ENCODE measurements at places on chromosomes 7 and 10.

- DNase-seq: no peak
Observed at GRCh38 chr7:98214811-98215321, 3.6 kb downstream of the BHLHA15 start.

DNA sequence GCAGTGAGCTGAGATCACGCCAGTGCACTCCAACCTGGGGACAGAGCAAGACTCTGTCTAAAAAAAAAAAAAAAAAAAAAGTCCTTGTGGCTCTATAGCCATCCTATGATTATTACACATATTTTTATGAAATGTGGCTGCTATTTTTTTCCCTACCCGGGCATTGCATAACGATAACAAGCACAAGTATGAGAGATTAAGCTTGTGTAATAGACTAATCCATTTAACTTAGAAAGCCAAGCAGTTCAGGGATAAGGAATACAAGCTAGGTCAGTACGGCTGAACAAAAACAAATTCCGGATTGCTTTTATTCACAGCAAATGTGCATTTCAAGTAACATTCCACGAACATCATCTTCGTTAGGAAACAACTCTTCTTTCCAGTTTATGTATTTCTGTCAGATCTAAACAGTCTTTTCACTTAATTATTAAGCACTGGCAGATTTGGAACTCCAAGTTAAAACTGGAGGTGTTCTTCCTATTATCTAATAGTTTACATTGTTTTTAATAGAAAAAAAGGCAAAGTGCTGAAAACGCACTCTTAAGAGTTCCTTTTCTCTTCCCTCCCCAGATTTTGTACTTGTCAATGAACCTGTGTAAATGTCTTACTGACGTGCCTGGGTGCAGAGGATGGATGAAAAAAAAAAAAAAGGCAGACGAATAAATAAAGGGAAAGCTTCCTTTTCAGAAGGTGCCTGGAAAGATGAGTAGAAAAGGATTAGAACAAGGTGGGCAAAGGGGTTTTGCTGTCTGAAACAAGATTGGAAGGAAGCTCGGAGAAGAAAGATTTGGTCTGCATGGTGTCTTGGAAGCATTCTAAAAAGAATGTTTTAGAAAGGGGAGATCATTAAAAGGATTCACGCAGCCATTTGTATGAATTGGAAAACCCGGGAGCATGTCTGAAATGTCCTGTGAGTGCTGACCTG is 81.1 kb downstream of the PRTFDC1 start:
- DNase-seq: peak; percentile 88

DNA sequence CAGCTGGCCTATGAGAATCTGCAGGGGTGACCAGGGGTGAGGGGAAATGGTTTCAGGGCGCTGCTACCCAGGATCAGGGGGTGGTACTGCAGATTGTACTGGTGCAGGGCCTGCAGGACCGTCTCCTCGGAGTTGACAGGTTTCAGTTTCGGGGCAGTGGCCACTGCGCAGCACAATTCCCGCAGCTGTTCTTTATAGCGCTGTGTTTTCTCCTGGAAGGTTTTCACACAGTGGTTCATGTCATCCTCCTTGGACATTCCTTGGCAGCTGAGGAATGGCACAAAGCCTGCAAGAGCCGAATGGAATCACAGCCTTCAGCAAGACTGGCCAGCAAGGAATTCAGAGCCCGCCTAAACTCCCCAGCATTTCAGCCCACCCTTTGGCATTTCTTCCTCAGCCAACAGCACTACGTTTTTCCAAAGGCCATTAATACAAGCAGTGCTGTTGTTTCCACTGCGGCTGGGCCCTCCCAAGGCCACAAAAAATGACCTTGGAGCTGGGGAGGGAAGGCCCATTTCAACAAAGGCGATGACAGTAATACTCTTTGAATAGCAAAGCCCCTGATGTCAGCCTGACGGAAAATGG is 44.9 kb downstream of the PNLIPRP2 start:
- DNase-seq: peak; percentile 39

- no peak for DNase-seq
Observed at GRCh38 chr7:52749880-52750279, 285.6 kb upstream of the POM121L12 start.

DNA sequence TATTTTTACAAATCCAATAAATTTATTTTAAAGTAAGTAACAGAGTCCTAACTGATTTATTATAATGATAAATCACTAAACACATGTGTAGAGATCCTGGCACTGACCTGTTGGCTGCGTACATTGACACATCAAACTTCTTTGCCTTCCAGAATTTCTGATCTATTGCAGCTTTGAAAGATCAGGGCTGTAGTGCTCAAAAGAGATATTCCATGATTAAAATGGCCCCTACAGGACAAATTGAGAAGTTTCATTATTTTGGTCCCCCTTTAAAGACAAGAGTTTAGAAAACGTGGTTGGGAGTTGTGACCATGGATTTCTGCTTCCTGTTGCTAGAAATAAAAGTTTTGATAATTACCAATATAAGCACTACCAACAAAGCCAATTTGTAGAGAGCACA is 87.7 kb upstream of the PDK4 start:
- no peak for DNase-seq

- DNase-seq: no peak
Observed at GRCh38 chr10:45404087-45404769, 30.2 kb downstream of the ALOX5 start.

DNA sequence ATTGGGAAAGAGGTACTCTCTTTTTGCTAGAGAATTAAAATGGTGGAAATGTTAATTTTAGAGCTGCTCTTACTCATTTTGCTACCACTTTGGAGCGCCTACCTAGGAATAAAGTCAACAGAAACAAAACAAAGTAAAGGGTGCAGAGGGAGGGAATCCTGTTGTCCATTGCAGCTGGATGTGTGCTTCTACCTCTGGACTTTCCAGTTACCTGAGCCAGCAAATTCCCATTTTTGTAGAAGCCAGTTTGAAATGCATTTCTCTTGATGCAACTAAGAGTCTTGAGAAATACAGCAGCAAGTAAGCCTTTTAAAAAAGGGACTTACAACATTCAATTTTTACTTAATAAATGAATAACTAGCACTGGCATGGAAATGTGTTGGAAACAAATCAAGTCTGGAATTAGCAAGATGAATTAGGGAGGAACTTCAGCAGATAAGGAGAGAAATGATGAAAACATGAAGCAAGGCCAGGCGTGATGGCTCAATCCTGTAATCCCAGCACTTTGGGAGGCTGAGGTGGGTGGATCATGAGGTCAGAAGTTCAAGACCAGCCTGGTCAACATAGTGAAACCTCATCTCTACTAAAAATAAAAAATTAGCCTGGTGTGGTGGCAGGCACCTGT is 113.5 kb upstream of the CTTNBP2 start:
- no peak for DNase-seq

GRCh38 chr7:19112274-19113001 is 5.0 kb downstream of the TWIST1 start:
- DNase-seq: peak; percentile 49

GRCh38 chr10:113576852-113577251 is 24.0 kb downstream of the HABP2 start:
- DNase-seq: no peak

- DNase-seq: no peak
Observed at GRCh38 chr10:11097686-11098085, 80.0 kb downstream of the CELF2 start.

DNA sequence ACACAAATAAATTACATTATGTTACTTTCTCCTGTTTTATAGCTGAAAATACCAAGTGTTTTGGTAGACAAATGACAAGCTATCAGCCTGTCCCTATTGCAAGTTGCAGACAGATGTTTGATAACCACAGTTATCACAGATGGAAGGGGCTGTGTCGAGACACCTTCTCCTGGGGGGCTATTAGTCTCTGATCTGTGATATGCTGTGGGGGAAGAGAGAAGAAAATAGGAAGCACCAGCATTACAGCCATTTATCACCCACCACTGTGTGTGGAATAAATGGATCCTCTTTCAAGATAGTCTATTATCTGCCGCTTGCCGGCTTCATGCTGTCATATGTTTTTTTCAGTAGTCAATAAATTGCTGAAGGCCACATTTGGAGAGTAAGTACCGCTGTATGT is 597.2 kb upstream of the ADARB2 start:
- DNase-seq: no peak

GRCh38 chr7:1533547-1534329 is 3.2 kb downstream of the MAFK start:
- DNase-seq: no peak

DNA sequence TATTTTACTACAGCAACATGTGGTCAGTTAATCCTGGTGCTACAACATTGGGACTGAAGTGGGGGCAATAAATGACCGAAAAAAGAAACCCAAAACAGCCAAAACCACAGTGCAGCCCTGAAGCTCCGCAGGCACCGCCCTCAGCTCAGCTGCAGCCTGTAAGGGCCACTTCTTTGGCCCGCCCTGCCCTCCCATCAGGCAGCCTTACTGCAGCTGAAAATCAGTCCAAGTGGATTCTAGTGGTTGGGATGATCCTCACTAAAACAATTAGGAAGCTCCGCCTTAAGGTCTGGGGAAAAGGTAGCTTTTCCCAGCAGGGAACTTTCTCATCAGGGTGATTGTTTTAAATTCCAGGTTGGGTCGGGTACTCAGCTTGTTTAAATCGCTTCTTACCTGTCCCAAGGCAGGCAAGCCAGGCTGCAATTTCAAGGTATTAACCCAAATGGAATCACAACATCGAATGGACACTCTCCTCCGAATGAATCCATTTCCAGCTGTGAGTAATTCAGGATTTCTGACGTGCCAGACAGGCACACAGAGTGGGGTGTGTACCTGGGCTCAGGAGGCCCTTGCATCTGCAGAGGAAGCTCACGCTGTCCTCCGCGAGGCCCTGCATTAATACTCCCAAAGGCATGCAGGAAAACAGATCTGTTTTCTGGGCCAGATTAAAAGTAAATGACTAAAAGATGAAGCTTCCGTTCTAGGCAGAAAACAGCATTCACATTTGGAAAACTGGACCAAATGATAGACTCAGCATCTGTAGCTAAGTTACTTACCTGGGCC is 104.3 kb downstream of the CREB5 start:
- no peak for DNase-seq
